Activated naive CD4-positive, alpha-beta T cell treated with anti-CD3 and anti-CD28 coated beads for 36 hours (primary cell): ENCODE measurements at places on chromosomes 5 and 9. TPM values are rescaled to one million over a fixed set of nuclear protein-coding genes. Genes with fewer than 3 reads are reported as not detected.

DNA sequence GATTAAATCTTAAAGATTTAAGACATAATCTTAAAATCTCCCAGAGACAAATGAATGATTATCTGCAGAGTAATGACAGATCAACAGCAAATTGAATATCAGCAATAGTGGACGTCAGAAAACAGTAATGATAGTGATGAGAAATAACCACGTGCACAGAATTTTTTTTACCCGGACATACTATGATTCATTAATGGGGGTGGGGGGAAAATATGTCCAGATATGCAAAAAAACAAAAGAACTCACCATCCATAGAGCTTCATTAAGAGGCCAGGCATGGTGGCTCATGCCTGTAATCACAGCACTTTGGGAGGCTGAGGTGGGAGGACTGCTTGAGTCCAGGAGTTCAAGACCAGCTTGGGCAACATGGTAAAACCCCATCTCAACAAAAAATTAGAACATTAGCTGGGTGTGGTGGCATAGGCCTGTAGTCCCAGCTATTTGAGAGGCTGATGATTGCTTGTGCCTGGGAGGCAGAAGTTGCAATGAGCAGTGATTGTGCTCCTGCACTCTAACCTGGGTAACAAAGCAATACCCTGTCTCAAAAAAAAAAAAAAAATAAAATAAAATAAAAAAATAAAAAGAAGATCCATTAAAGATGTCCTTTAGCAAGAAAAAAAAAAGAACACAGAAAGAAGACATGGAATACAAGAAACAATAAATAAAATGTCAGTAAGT is 30.9 kb upstream of the SHOC1 start:
- no peak for DNase-seq

Gene PCDHB9
- total RNA-seq = not detected

- no peak for DNase-seq
Measured at GRCh38 chr5:178471711-178472110, 118.5 kb downstream of the COL23A1 start.

Gene LCN9
- total RNA-seq = not detected
